Cardiac atrium fibroblast (primary cell): ENCODE measurements at places on chromosomes 7 and 10. TPM values are rescaled to one million over a fixed set of nuclear protein-coding genes. Genes with fewer than 3 reads are reported as not detected.

The VPS50 gene
- 10.3 and 12.3 TPM in 2 replicates for total RNA-seq

The NEUROG3 gene
- not detected in 2 replicates for total RNA-seq

The BAIAP2L1 gene
- 1.3 and 1.8 TPM in 2 replicates for total RNA-seq

The STAG3 gene
- 0.16 and 1.8 TPM in 2 replicates for total RNA-seq

The GSTO2 gene
- 0.32 and 0.36 TPM in 2 replicates for total RNA-seq

The CDC14C gene
- total RNA-seq: not detected in 2 replicates

The TAS2R16 gene
- not detected in 2 replicates for total RNA-seq

The WEE2 gene
- total RNA-seq: not detected in 2 replicates

The SHTN1 gene
- total RNA-seq: 2.9 TPM in 2 replicates

The ZNF488 gene
- total RNA-seq: 0.18 TPM in 1 of 2 replicates, not detected in the other

The FAM221A gene
- 0.18 and 0.97 TPM in 2 replicates for total RNA-seq

The INA gene
- total RNA-seq: 0.36 and 0.97 TPM in 2 replicates

The HOXA4 gene
- not detected in 2 replicates for total RNA-seq

The SPDYE17 gene
- not detected in 2 replicates for total RNA-seq

The NPC1L1 gene
- total RNA-seq: 0.18 TPM in 1 of 2 replicates, not detected in the other

The NEUROD6 gene
- not detected in 2 replicates for total RNA-seq

The LBX1 gene
- under 0.01 TPM in 1 of 2 replicates, not detected in the other for total RNA-seq

The FZD8 gene
- total RNA-seq: 9.4 and 10.2 TPM in 2 replicates

The TMEM106B gene
- total RNA-seq: 39.5 and 45.0 TPM in 2 replicates

The MALRD1 gene
- total RNA-seq: not detected in 2 replicates

The TFPI2 gene
- 814 and 1,067 TPM in 2 replicates for total RNA-seq

The CRTAC1 gene
- not detected in 2 replicates for total RNA-seq

The SRRM3 gene
- total RNA-seq: 3.1 and 4.7 TPM in 2 replicates

The IGF2BP3 gene
- 24.7 and 45.5 TPM in 2 replicates for total RNA-seq

The MLXIPL gene
- 1.5 TPM in 1 of 2 replicates, not detected in the other for total RNA-seq

The PSPH gene
- total RNA-seq: 37.4 and 57.8 TPM in 2 replicates

The UNC5B gene
- 54.9 and 89.7 TPM in 2 replicates for total RNA-seq

The RELN gene
- under 0.01 and 0.18 TPM in 2 replicates for total RNA-seq

The GRID2IP gene
- total RNA-seq: not detected in 2 replicates

The GPR22 gene
- total RNA-seq: not detected in 2 replicates

The MMD2 gene
- total RNA-seq: not detected in 2 replicates
